ENCODE measurements at places on chromosomes 2 and 18.

DNA sequence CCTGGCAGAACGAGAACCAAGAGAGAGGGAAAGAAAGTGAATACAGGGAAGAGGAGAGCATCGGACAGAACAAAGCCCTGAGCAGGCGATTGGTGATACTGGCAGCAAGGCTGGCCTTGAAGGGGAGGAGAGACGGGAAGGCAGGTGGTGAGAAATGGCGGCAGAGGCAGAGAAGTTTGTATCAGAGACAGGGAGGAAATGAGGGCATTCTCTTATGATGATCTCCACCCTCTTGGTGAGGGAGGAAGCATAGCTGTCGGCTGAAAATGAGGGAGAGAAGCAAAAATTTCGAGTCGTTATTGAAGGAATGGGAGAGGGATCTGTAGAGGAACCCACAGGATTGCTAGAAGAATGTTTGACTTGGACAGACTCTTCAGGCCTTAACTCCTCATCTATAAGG is 80.6 kb downstream of the CLIP4 start:
- no peak for DNase-seq

- DNase-seq: no peak
These were observed 127.2 kb downstream of the OLA1 start for GRCh38 chr2:174121175-174121574.

GRCh38 chr2:237931205-237931721 is 35.6 kb upstream of the UBE2F start:
- no peak for DNase-seq

- no peak for DNase-seq
These were observed 71.6 kb downstream of the STPG4 start for GRCh38 chr2:47083485-47083884.

GRCh38 chr18:57576316-57576715 is 10.2 kb downstream of the FECH start:
- DNase-seq: no peak

GRCh38 chr2:145654156-145654555 is 1134.2 kb upstream of the ZEB2 start:
- no peak for DNase-seq

Measured in astrocyte of the cerebellum (primary cell).